ENCODE measurements at places on chromosomes 7 and 10.

GRCh38 chr7:154953006-154953684, 49.8 kb downstream of the PAXIP1 start:
- peak; percentile 55 for DNase-seq

DNA sequence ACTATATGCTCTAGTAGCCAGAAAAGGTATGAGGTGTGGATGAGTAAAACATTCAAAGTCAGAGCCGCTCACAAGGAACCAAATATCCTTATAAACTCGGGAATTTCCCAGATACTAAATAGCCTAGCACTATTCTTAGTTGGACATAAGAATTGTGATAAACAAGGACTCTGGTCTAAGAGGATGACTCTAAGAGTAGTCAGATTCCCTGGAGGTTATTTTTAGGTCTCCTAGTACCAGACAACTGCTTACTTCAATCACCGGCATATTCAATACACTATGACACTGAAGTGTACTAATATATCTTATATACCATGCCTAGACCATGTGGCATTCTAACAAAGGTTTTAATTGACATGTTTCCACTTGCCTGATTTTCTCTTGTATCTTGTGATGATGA, 56.5 kb downstream of the LMBR1 start:
- DNase-seq, result no peak

GRCh38 chr10:49398986-49399385, 3.1 kb upstream of the DRGX start:
- no peak for DNase-seq

DNA sequence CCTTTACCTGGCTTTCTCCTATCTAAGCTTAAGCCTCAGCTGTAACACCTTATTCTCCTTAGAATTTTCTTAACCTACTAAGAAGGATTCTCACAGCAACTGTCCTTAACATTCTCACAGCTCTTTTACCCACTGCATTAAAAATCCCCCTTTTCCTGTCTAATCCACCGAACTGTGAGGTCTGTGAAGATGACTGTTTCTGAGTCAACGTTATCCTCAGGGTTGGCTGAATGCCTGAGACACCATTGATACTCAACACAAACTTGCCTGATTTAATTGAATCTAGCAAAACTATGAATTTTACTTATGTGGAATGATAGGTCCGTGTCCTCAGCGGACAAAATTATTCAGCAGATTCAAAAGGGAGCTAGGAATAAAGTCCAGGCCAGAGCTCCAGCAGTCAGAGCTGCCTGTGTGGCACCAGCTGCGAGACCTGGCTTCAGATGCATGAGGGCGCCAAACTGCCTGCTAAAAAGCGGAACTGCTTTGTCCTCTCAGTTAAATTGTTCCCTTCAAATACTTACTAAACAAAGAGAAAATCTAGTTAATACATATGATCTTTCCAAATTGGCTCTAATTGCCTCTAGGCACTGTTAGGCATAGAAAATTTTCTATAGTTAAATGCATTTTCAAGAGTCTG, 33.4 kb upstream of the VWDE start:
- no peak for DNase-seq

DNA sequence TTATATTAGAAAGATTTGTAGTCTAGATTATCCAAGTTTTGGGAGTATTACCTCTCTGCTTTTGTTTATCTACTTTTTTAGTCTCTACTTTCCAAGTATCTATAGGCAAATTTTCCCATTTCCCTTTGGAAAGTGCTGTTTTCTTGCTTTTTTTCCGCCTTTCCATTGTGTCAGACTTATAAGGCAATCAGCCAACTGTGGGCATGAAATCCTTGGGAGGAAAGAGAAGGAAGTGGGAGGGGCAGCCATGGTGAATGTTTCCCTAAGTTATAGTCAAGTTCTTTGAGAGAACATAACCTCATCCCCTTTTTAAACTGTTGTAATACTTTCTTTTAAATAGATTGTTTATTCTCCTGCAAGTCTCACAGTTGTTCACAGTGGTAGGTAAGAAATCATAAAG, 52.6 kb downstream of the PTEN start:
- no peak for DNase-seq

- no peak for DNase-seq
Observed at GRCh38 chr10:126511917-126512479, 123.7 kb upstream of the ADAM12 start.

DNA sequence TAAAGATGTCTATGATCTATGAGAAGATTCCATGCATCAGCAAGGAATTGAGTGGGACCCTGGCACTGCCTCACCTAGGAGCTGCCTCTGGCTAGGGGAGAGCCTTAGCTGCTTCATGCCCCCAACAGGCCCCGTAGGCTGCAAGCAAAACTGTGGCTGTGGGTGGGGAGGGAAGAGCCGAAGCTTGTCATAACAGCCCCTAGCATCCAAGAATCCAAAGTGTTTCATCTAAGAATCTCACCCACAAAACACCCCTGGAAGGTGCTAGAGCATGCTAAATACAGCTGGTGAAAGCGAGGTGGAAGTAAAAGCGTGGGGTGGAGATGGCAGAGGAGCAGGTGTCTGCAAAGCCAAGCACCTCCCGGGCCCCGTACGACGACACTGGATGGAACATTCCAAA, 87.5 kb upstream of the C1QL3 start:
- no peak for DNase-seq

GRCh38 chr10:110058212-110058611, 50.4 kb downstream of the ADD3 start:
- no peak for DNase-seq

DNA sequence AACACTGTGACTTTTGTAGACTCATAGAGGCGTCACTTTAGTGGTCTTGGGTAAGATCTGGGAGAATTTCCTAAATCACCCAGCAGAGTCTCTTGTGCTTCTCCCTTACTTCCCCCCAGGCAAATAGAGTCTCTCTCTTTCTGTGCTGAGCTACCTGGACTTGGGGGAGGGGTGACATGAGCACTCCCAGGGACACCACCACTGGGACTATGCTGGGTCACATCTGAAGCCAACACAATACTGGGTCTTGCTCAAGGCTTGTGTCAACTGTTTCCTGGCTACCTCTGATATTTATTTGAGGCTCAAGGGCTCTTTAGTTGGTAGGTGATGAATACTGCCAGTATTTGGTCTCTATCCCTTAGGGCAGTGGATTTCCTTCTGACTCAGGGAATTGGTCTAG, 214.6 kb upstream of the TPK1 start:
- no peak for DNase-seq

GRCh38 chr7:50502947-50503346, 52.8 kb upstream of the FIGNL1 start:
- no peak for DNase-seq

GRCh38 chr10:100522945-100523344, 3.3 kb upstream of the SEC31B start:
- DNase-seq, result no peak

GRCh38 chr7:37476428-37476827, 27.8 kb upstream of the ELMO1 start:
- DNase-seq, result no peak
